Stimulated activated CD8-positive, alpha-beta memory T cell treated with anti-CD3 and anti-CD28 coated beads, Interleukin-4, amount 100 ng/mL, for 4 hours (primary cell): ENCODE measurements at places on chromosomes 3 and 15.

DNA sequence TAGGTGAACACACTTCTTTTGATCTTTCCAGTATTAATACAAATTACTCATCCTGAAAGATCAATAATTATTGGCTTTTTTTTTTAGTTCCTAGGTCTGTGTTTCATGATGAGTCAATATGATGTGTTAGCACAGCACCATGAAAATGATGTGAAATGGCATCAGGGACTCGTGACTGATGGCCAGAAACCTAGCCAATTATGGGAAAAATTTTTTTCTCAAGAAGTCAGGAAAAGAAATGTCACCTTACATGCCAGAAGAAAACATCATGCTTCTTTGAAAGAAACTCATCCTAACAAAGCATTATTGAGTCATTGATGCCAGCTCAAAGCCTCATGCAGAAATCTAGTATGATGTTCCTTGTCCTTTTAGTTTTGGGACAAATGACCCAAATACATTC, 468.3 kb upstream of the CBLB start:
- DNase-seq = no peak

DNA sequence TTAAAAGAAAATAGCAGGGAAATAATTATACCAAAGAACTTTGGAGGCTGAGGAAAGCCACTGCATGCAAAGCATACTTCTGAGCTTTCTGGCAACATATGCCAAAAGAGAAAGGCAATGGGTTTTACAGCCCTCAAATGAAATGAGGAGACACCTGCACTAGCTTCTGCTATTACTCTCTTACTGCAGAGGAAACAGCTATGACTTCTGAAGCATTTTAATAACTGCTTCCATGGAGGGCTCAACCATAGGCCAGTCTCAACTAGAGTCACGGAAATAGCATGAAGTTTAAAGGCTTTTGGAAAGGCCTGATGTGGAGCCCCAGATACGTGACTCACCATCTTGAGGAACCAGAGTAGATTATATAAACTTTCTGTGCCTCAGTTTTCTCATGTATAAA, 114.8 kb downstream of the OXNAD1 start:
- no peak for DNase-seq

DNA sequence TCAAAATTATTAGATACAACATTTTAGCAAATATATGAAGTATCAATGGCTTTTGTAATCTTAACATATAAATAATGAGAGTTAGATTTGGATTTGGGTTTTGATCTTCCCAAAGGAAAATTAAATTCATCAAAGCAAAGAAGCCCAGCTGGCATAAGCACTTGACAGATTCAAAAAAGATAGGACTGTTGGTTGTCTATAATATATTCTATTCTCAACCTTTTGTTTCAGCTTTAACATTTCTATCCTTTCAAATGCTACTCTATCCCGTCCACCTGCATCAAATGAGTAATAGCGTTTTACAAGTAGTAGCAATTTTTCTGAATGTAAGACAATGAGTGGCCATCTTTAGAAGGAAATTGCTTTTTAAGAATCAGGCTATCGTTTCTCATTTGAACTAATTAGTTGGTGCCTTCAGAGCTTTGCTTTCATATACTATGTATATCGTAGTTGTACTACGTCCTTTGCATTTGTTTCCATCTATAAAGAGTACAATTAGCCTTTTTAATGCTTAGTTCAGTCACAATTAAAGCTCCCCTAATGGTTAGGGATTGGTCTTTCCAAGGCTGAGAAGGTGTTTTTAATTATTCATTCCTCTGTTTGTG, 278.0 kb downstream of the UBE2E2 start:
- no peak for DNase-seq

DNA sequence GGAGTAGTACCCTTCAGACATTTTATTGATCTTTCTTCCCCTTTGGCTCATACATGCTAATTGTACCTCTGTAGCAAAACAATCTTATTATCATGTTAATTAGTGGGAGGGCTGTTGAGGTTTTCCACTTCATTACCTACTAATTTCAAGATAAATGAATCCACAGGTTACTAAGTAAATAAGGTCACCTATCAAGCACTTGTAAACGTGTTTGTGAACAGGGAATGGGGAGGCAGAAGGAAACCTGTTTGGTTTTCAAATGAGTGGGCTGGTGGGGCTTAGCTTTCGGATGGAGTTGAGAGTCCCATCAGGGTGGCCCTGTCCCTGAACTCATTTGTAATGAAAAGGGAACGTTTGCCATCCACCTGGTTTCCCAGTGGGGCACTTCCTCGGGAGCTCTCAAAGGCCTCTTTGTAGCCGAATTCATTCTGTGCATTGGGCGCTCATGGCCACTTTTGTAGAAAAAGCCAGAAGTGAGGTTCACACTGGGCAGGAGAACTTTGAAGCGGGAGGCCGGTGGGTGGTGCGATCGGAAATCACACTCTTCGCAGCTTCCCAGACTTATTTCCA, 419.8 kb upstream of the NR2F2 start:
- DNase-seq = no peak

DNA sequence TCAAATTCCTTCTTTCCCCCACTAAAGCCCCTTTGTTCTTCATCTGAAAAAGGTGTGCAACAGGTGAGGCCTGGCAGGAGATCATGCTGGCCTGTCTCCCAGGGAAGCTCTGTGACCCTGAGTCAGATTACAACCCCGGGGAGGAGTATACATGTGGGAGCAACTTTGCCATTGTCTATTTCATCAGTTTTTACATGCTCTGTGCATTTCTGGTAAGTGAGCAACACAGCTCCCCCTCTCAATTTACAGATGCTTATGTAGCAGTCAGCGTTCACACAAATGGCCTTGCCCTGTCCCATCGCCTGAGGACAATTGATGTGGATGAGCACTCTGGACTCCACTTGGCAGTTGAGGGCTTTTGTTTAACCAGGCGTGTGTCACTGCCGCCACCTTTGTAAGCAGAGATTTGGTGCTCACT, 70.4 kb downstream of the CHDH start:
- DNase-seq = no peak

- DNase-seq = no peak
Measured at GRCh38 chr3:41041462-41041861, 157.8 kb upstream of the CTNNB1 start.

GRCh38 chr15:66429117-66429516, 42.4 kb downstream of the MAP2K1 start:
- DNase-seq = no peak

GRCh38 chr3:138941259-138941885, 5.6 kb downstream of the FOXL2 start:
- no peak for DNase-seq

DNA sequence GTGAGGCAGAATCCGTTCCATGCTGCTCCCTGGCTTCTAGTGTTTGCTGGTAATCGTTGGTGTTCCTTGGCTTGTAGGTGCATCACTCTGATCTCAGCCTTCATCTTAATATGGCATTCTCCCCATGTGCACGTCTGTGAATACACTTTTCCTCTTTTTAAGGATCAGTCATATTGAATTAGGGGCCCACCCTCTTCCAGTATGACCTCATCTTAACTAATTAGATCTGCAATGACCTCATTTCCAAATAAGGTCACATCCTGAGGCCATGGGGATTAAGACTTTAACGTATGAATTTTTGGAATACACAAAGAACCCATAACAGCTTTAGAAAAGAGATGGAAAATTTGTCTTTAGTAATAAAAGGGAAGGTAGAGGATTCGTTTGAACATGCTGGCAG, 34.1 kb upstream of the MASP1 start:
- no peak for DNase-seq

GRCh38 chr15:43505738-43506137, 11.7 kb upstream of the MAP1A start:
- no peak for DNase-seq

DNA sequence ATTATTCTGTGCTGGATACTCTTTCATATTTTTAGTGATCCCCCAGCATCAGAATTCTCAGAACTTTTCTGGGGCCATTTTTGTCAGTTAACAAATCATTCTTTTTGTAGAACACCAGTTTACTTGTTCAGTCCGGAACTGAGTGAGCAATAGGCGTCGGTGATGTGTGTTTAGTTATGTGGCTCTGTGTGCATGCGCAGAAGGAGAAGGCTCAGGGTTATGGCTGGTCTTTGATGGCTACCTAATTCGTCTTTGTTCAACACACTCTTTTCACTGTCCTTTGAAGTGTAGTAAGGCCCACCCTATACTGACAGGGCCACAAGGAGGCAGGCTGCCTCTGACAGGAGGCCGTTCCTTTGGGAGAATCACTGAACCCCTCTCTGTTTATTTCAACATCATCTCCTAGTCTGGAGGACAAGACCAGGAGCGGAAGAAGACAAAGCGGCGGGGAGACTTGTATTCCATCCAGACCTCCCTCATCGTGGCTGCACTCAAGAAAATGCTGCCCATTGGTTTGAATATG, 158.2 kb upstream of the CHRM5 start:
- no peak for DNase-seq

DNA sequence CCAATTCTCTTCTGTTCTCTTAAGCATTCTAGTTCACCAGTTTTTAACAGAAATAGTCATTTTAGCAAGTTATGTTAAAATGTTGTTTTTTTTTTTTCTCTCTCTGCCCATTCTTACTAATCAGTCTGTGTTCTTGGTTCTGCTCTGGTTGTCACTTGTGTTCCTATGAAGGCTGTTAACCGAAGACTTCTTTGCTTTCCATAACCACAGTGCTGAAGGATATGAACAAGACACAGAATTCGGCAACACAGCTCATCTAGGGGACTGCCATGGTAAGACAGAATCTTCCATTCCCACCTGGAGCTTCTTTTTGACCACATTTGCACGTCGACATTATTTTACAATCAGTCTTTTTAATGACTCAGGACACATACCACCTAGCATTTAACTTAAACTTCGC, 49.1 kb downstream of the SEMA6D start:
- DNase-seq = no peak

DNA sequence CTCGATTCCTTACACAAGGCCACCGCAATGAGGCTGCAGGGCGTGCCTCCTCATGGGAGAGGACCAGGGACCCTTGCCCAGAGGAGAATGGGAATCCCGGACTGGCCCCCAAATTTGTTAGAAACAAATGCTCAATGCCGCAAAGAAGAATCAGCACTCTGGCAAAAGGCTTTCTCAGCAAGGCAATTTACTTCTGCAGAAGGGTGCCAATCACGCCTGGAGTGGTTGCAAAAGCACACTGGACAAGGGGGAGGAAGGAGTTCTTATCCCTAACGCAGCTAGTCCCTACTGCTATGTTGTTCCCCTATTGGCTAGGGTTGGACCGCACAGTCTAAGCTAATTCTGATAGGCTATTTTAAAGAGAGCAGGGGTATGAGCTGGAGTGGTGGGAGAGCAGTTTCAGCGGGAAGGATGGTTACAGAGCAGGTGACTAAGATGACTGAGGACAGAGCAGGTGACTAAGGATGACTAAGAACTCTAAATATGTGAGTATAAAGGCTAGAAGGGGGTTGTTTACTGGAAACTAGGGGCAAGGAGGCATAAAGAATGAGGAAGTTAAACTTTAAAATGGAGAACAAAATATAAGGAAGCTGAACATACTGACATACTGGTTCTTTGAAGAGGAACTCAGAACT, 48.5 kb downstream of the KATNBL1 start:
- DNase-seq = no peak

DNA sequence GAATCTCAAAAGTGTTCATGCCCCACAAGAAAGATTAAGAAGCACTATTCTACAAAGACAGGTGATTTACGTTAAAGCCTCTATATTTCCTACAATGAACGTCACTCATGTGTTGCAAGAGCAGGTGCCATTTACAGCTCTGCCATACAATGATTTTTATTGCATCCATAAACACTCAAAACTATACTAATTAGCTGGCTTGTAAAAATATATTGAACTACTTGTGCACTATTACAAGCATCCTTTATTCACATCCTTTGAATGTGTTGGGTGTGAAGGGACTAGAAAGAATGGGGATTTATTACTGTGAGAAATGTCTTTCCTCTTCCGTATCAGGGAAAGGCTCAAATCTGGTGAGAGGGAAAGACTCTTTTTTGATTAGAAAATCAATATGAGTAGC, 50.7 kb upstream of the C3orf49 start:
- DNase-seq = no peak

GRCh38 chr15:80317389-80318182, 65.6 kb upstream of the CTXND1 start:
- no peak for DNase-seq

DNA sequence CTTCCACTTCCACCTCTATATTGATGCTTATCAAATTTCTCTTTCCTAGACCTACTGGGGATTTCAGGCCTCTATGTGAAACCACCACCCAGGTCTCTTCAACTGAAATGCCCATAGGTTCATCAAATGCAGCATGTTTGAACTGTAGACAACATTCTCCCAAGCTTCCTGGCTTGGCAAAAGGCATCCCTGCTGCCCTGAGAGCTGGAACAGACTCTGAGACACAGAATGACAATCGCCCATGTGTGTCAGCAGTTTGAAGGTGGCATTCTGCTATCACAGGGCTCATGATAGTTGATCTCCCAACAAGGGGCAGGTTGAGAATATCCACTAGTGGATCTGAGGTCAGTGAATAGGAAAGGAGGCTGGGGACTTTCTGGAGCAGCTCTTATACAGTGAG, 200.7 kb downstream of the RPLP1 start:
- DNase-seq = no peak

DNA sequence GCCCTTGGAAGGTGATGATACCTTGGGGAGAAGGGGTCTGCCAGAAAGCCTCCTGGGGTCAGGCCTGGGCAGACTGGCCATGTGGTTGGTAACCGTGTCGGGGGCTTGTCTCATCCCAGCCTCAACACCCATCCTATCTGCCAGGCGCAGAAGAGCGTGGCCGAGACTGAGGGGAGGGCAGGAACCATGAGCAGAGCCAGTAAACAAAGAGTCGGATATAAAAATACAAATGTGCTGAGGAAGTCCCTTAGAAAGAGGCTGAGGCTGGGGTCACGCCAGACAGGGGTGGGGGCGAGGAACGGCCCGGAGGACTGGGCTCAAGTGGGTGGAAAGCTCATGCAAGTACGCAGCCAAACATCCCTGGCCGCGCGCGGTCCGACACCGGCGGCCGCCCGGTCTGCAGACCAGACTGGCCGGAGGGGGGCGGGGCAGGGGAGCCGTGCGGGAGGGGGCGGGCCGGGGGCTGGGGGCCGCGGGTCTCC, 1.9 kb downstream of the CAMK2N2 start:
- DNase-seq = no peak

DNA sequence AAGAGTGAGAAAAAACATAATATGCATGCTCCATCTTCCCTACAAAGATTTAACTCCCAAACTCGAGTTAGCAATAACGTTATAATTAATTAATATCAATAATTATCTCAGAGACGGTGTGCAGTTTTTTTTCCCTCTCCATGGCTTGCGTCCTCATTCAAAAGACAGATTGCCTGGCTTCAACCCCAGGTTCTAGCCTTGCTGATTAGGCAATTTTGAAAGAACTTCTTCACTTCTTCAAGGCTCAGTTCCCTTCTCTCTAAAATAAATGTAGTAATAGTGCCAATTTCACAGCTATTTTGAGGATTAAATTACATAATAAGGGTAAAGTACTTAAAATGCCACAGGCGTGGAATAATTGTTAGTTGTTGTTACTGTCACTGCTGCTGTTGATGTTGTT, 876.1 kb upstream of the GBE1 start:
- DNase-seq = no peak

GRCh38 chr3:50649451-50649931, 25.2 kb upstream of the DOCK3 start:
- DNase-seq = no peak
